ENCODE measurements at places on chromosomes 13 and 19.

DNA sequence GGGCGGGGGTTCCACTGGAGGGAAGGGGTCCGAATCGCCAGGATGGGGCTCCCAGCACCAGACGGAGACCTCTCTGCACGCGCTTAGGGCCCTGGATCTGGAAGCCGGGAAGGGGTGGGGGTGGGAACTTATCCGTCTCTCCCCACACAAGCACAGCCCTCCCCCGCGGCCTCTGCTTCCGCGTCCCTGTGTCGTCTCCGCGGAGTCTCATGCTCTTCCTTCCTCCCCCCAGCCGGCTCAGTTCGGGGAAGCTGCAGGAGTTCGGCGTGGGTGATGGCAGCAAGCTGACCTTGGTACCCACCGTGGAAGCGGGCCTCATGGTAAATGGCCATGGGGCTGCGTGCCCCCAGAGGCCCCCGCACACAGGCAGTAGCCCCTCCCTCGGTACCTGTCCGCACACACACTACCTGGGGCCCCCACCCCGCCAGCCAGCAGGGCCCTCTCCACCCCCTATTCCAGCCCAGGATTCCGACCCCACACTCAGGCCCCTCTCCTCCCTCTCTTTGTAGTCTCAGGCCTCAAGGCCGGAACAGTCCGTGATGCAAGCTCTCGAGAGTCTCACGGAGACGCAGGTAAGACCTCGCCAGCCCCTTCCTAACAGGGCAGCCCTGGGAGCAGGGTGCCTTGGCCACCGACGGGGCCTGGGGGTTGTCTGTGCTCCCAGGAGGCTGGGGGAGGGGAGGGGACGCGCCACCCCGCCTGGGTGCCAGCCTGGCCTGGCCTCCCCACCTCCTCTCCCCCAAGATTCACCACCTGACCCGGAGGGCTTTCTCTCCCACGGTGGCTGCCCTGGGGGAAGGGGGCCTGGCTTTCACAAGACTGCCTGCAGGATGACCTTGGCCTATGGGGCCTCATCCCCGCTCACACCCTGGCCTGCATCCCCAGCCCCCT, 3.2 kb downstream of the MIDN start:
- DNase-seq, result peak; percentile 94
- no peaks in the 10 kb centered on the region for H3K27me3 ChIP-seq
- peak overlapping the region; percentile 96 for H3K27ac ChIP-seq
- peaks cover 35% of the 10 kb centered on the region for H3K4me1 ChIP-seq
- H3K4me3 ChIP-seq, result peak overlapping the region; percentile 96

DNA sequence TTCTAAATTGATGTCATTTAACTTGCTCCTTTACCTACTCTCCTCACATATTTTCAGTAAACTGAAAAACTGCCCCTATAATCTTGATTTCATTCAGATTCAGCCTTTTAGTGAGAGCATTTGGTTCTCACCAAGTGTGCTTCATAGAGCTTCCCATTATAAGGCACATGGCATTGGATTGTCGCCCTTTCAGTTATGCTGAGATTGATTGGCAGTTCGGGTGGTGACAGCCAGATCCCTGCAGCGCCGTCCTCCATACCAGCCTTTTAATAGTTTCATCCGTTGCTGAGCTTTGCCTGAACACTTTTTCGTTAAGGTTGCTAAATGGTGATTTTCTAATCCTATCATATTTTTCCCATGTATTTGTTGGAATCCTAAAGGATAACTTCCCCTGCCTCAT, 80.4 kb downstream of the DHRS12 start:
- H3K27me3 ChIP-seq, result no peaks in the 10 kb centered on the region
- no peak overlapping the region for H3K4me3 ChIP-seq
- H3K36me3 ChIP-seq, result peaks cover 7% of the 10 kb centered on the region
- H3K27ac ChIP-seq, result no peak overlapping the region
- DNase-seq, result no peak

DNA sequence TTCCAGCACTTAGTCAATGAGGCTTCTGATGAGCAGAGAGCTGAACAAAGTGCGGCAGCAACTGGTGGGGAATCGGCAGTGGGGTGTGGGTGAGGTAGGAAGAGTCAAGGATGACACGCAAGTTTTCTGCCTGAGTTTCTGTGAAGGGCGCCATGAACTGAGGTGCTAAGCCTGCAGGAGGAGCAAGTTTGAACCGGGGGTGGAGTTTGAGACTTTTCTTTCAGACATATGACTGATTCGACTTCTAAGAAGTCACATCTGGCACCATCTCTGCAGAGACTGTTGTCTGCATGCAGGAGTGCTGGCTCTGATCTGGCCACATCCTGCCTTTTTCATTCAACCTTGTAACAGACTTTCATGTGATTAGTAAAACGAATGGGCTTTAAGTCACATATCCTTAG, 14.8 kb upstream of the GPI start:
- H3K4me3 ChIP-seq, result no peak overlapping the region
- DNase-seq, result no peak
- H3K4me1 ChIP-seq, result no peaks in the 10 kb centered on the region
- peaks cover 4% of the 10 kb centered on the region for H3K36me3 ChIP-seq
- H3K27ac ChIP-seq, result no peak overlapping the region

DNA sequence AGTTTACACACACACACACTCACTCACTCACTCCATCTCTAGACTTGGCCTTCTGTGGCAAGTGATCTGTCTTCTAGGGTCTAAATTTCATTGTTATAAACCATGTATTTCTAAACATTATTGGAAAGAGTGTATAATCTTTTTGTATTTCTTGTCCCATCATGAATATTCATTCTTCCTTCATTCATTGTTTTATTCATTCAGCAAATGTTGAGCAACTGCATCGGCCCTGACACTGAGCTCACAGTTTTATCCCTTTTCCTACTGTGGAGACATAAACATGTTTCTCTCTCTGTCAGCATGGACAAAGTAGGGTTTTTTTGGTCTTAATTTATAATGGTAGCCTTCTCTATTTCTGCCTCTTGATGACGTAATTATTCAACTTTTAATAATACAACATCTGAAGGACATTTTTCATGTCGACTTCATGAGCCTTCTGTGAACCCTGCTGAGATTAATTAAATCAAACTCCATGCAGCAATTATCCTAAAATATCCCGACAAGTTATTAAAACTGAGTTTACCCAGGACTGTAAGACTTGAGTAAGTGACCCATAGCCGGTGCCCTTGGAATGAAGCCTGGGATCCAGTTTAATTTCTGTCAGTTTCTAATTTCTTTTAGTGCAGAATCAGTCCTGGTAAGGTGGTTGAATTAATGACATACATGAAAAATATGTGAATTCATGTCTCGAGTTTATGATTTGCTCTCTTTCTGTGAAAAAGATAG, 7.3 kb downstream of the SPATA13 start:
- no peak for DNase-seq
- no peak overlapping the region for H3K4me3 ChIP-seq
- peaks cover 23% of the 10 kb centered on the region for H3K4me1 ChIP-seq
- H3K27me3 ChIP-seq, result no peaks in the 10 kb centered on the region

DNA sequence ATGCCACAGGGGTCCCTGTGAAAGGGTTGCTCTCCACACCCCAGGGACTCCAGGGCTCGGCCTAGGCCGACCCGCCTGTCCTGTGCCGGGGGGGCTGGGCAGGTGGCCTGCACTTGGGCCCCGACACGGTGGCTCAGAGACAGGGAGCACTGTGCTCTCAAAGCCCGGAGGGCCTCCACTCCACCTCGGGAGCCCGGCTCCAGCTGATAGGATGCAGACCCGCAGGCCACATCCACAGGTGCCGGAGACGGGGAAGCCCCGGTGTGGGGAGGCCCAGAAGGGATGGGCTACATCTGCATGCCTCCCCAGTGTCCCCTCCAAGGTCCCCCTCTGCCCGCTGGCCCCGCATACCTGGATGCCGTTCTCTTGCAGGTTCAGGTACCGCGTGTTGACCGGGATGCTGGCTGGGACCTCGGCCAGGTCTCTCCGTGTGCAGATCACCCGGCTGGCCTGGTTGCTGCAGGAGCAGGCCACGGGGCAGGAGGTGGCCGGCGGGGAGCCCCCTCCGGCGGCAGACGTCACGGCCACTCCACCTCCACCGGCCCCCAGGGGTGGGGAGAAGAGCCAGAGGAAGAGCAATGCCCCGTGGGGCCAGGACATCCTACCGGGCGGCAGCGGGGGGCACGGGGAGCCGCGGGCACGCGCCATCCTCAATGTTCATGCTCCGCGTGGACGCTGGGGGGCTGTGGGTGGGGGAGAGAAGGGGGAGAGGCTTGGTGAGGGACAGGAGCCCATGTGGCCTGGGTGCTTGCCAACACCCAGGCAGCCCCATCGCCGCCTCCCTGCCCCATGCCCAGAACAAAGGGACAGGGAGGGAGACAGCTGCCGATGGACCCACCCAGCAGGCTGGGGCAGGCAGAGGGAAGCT, 19.8 kb downstream of the LRRC4B start:
- no peaks in the 10 kb centered on the region for H3K4me1 ChIP-seq
- no peak for DNase-seq
- no peaks in the 10 kb centered on the region for H3K36me3 ChIP-seq
- H3K27me3 ChIP-seq, result no peaks in the 10 kb centered on the region

- H3K27ac ChIP-seq, result no peak overlapping the region
- DNase-seq, result no peak
- H3K4me3 ChIP-seq, result no peak overlapping the region
- no peaks in the 10 kb centered on the region for H3K36me3 ChIP-seq
- H3K27me3 ChIP-seq, result no peaks in the 10 kb centered on the region
These were observed 17.5 kb upstream of the ZNF90 start for GRCh38 chr19:20060282-20060681.

DNA sequence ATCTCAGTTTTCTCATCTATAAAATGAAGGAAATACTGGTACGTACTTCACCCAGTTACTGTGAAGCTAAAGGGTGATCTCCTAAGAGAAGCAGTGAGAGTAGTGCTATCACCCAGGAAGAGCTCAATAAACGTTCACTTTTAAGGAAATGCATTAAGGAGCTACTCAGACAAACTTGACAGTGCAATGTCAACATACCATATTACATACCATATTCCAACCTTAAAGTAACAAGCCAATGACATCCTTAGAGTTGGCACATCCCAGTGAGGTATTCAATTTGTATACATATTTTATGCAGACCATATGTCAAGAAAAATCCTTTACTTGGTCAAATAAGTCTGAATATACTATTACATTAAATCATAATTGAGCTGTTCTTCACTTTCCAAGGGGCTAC, 7.0 kb downstream of the TBC1D4 start:
- H3K27ac ChIP-seq, result no peak overlapping the region
- H3K36me3 ChIP-seq, result no peaks in the 10 kb centered on the region
- no peak overlapping the region for H3K4me3 ChIP-seq
- H3K4me1 ChIP-seq, result no peaks in the 10 kb centered on the region

- no peaks in the 10 kb centered on the region for H3K4me1 ChIP-seq
- H3K27ac ChIP-seq, result no peak overlapping the region
- DNase-seq, result no peak
- no peaks in the 10 kb centered on the region for H3K27me3 ChIP-seq
These were observed 113.3 kb upstream of the KL start for GRCh38 chr13:32902874-32903273.

- H3K27ac ChIP-seq, result no peak overlapping the region
- H3K27me3 ChIP-seq, result no peaks in the 10 kb centered on the region
- no peak for DNase-seq
- no peaks in the 10 kb centered on the region for H3K4me1 ChIP-seq
- H3K4me3 ChIP-seq, result no peak overlapping the region
- no peaks in the 10 kb centered on the region for H3K36me3 ChIP-seq
These were observed 50.0 kb upstream of the ALOX5AP start for GRCh38 chr13:30685320-30685859.

DNA sequence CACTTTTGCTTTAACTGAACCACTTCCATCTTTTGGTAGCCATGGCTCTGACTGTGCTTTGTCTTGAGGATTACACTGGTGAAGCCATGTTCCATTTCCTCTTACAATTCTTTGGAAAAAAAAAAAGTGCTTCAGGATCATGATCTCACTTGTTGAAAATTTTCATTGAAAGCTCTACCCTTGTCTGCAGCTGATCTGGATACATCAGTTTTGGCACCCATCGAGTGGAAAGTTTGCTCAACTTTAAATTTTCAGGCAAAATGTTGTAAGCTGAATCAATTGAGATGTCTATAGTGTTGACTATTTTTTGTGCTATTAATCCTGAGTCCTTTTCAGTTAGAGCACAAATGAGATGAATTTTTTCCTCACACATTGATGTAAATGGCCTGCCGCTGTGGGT, 48.3 kb upstream of the RFXAP start:
- DNase-seq, result no peak
- H3K27ac ChIP-seq, result no peak overlapping the region
- H3K4me1 ChIP-seq, result no peaks in the 10 kb centered on the region
- H3K4me3 ChIP-seq, result no peak overlapping the region
- H3K27me3 ChIP-seq, result no peaks in the 10 kb centered on the region

GRCh38 chr19:16582486-16583261, 10.5 kb upstream of the SLC35E1 start:
- no peak for DNase-seq
- H3K4me3 ChIP-seq, result no peak overlapping the region
- peaks cover 6% of the 10 kb centered on the region for H3K36me3 ChIP-seq
- peak overlapping the region; percentile 53 for H3K27ac ChIP-seq

- H3K27ac ChIP-seq, result no peak overlapping the region
- peak; percentile 56 for DNase-seq
- no peak overlapping the region for H3K4me3 ChIP-seq
- no peaks in the 10 kb centered on the region for H3K4me1 ChIP-seq
These were observed 310.4 kb downstream of the SPRY2 start for GRCh38 chr13:80030491-80030890.

DNA sequence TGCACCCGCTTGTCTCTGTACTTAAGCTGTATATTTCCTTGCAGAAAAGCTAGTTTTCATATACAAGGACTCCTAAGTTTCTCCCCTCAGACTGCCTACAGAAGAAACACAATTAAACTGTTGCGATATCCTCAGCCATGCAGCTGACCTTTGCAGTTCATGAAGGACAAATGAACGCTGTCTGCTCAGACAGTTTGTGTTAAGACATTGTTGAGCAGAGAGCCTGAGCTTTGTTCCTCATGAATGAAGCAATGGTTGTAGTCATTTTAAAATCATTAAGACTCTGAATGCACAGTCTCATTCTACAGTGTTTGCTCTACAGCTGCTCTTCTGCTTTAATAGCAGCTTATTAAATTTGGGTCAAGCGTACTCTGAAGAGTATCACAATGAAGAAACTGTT, 23.2 kb upstream of the MAB21L1 start:
- no peak overlapping the region for H3K27ac ChIP-seq
- no peak overlapping the region for H3K4me3 ChIP-seq
- DNase-seq, result no peak
- H3K36me3 ChIP-seq, result no peaks in the 10 kb centered on the region
- no peaks in the 10 kb centered on the region for H3K4me1 ChIP-seq
- no peaks in the 10 kb centered on the region for H3K27me3 ChIP-seq

- H3K36me3 ChIP-seq, result no peaks in the 10 kb centered on the region
- peaks cover 11% of the 10 kb centered on the region for H3K4me1 ChIP-seq
- DNase-seq, result no peak
These were observed 4.9 kb downstream of the FXYD3 start for GRCh38 chr19:35120492-35120891.

- DNase-seq, result no peak
- H3K36me3 ChIP-seq, result no peaks in the 10 kb centered on the region
- no peak overlapping the region for H3K27ac ChIP-seq
- peaks cover 18% of the 10 kb centered on the region for H3K27me3 ChIP-seq
- H3K4me3 ChIP-seq, result no peak overlapping the region
These were observed 151.5 kb downstream of the SOX1 start for GRCh38 chr13:112218416-112218815.

- H3K27ac ChIP-seq, result no peak overlapping the region
- no peaks in the 10 kb centered on the region for H3K27me3 ChIP-seq
- DNase-seq, result no peak
- H3K4me1 ChIP-seq, result no peaks in the 10 kb centered on the region
- no peak overlapping the region for H3K4me3 ChIP-seq
These were observed 384.3 kb downstream of the HS6ST3 start for GRCh38 chr13:96474181-96474557.

Data from A673 (cell line).